ENCODE measurements at places on chromosomes 2 and 18.
A peak's percentile ranks its signal among the peaks of the same experiment; 100 is the strongest.

- peak; percentile 80 for DNase-seq
Observed at GRCh38 chr2:234970477-234970882, 18.7 kb downstream of the SH3BP4 start.

DNA sequence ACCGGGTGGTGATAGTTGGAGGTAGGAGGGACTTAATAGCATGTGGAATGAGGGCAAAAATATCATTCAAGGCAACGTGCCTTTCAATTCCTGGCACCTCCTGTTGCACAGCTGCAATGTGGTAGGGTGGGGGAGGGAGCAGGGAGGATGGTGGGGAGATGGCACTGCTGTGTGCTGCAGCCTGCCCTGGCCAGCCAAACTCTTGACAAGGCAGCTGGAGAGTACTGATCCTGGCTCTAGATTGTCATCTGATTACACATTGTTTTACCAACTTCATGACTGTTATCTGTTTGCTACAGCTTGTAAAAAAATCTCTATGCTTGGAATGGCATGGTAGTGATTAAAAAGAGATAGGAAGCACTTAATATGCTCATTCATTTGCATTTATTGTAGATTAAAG is 47.7 kb downstream of the PLCL1 start:
- no peak for DNase-seq

DNA sequence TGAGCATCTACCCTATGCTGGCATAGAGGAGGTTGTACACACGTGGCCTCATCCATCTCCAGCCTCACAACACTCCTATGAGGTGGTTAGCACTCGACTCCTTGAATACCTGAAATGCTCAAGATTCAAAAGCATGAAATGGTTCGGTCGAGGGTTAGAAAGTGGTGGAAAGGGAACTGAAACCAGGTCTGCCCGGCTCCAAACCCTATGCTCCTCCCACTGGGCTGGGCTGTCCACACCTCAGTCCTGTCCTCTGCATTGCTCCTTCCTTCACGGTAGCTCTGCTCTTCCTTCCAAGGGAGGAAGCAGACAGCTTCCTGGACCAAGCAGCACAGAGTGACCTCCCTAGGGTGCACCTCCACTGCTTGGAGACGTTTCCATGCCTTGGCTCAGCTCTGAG is 565.2 kb upstream of the ID2 start:
- no peak for DNase-seq

DNA sequence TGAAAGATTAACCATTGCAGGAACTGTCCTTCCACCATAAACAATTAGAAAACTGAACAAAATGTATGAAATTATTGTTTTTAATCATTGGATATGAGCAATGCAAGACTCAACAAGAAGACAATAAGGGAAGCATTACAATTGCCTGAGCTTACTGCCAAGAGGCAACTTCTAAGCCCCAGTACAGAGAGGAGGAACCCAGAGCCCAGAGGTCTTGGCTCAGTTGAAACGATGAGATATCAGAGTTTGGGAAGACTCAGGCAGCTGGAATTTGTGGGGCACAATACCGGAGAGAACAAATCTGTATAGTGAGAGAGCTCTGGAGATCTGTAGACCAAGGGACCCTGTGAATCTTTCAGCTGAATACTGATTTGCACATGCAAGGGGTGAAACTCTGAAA is 80.6 kb upstream of the ZFP36L2 start:
- no peak for DNase-seq

DNA sequence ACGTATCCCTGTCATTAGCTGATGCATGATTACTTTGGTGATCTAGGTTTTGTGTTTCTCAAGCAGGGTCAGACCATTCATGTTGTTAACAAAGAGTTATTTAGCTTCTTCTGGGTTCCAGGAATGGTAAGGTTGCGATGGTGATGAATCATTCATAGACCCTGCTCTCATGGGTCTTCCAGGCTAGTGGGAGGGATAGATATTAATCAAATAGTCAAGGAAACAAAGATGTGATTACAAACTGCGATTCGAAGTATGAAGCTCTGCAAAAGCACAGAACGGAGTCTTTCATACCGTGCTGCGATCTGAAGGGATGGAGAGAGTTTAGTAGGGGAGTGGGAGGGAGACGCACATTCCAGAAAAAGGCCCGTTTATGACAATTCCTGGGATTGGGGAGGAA is 42.1 kb downstream of the CAVIN2 start:
- no peak for DNase-seq

DNA sequence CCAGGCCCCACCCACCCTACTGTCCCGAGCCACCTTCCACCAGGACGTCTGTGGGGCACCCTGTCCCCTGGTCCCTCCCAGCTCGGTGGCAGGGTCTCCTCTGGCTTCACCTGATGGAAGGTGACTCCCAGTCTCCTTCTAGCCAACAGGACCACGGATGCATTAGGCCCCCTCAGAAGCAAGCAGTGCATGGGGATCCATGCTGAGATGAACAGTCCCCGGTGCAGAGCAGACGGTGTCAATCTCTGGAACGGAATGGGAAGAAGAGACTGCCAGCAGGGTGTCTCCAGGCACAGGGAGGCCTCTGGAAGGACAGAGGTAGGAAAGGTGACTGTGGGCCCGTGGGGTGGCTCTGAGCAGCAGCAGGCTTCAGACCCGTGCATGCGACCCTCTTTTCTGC is 65.2 kb upstream of the FZD7 start:
- no peak for DNase-seq

GRCh38 chr2:196166876-196167275 is 4.5 kb downstream of the STK17B start:
- peak; percentile 60 for DNase-seq

DNA sequence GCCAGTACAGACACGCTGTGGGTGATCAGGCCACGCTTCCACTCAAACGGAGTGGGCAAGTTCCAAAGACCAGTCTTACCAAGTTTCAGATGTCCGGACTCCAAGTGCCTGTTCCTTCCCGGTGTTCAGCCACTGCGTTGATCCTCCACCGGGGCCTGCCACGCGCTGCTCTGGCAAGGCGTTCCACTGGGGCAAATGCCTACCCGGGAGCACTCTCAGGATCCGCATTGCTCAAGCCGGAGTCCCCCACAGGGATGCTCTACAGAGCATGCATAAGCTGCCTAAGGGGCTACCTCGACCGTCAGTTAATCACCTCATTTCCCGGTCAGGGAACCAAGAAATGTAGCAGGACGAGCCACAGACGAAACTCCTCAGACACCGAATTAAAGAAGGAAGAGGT is 37.0 kb upstream of the CLASP1 start:
- no peak for DNase-seq

GRCh38 chr18:40061086-40061485 is 1893.9 kb upstream of the PIK3C3 start:
- no peak for DNase-seq

GRCh38 chr2:1488181-1488671 is 75.0 kb downstream of the TPO start:
- no peak for DNase-seq

DNA sequence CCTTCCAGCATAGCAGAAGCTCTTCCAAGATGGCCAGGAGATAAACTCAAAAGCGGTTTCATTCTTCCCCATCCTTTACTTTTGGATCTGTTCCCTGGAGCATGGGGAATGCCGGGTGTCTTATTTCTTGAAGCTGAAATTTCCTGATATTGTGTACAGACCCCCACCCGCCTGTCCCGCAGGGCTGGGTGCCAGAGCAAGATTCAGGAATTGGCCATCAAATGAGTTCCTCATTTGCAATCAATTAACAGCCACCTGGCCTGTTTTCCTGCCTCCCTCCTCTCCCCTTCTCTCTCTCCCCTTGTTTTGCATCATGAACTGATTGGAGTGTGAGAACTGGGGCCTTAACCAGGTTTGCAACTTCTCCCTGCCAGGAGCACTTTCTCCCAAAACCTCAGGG is 202.1 kb downstream of the SH3RF3 start:
- DNase-seq = no peak

DNA sequence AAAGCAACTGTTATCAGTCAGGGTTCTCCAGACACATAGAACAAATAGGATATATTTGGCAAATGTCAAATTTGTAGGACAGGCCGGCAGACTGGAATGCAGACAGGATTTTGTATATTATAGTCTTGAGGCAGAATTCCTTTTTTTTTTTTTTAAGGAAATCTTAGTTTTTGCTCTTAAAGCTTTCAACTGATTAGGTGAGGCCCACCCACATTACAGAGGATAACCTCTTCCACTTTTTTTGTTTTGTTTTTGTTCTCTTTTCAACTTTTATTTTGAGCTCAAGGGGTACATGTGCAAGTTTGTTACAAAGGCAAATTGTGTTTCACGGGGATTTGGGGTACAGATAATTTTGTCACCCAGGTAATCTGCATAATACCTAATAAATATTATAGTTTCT is 350.2 kb upstream of the CHAC2 start:
- no peak for DNase-seq

GRCh38 chr18:46418663-46419260 is 238.3 kb downstream of the LOXHD1 start:
- DNase-seq = no peak

DNA sequence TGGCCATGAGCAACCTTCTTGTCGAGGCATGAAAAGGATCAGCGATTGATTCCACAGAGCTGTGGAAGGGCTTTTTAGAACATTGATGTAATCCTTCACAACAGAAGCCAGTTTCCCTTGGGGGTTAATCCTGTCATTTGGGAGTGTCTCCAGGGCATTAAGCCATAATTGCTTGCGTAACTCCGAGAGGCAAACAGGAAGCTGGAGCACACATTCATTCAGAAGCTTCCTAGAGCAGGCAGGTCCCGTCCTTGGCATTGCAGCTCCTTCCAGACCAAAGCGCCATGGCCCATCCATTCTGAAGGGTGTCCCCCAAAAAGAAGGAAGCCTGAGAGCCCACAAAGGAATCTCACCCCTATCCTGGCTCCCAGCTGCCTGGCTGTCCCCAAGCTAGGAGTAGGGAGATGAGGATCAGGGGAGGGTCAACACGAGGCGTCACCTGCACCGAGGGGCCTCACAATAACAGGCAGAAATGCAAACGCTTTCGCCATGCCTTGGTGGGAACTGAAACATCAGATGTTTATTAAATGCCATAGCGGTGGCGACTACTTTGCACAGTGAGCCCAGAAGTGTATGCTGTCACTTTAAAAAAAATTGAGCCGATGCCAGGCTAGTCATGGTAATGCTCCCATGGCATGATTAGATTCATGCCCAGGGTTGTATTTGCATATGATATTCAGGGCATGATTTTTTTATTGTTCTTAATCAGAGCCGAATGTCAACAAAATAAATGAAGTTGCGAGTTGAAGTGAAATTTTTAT is 339.4 kb downstream of the BCL11A start:
- peak; percentile 84 for DNase-seq

DNA sequence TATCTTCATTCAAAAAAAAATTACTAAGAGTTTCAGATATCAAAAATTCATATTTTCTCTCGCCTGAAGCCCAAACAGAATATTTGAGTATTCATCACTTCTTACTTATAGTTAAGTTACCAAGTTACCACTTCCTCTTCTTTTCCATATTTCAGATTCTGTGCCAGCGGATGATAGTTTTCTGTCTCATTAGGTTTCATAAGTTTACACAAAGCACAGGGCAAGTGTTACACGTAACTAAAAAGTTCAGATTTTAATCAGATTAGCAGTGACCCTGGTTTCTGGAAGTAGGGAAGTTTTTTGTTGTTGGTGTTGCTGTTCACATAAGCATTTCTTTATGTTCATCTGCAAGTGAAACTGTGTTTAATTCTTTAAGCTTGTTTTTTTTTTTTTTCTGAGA is 10.2 kb downstream of the AFTPH start:
- no peak for DNase-seq

DNA sequence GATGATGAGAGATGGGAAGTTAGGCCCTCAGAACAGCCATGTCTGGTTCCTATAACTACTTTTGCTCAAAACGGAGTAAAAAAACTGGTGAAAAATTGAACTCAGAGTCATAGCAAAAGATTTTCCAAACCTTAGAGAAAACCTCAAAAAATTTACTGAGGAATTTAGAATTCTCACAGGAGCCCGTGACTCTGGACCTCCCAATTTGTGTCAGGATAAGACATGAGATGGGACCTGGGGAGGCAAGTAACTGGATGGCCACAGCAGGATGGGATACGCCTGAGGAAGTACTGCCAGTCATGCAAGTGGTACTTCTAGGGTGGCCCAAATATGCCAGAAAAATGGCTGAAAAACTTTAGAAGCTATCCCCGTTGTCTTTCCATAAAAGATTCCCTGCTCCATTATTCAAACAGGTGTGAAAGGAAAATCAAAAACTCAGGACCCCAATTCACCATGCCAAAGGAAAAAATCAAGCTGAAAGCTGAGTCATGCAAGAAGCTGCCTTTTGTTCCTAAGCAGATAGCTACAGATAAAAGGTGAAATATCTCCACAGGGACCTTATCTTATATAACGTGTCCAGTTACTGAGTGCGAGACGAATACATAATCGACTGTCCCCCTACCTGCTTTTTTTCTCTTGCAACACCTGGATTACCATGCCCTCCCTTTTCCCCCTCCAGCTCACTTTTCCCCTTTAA is 34.1 kb upstream of the LIPG start:
- DNase-seq = no peak

DNA sequence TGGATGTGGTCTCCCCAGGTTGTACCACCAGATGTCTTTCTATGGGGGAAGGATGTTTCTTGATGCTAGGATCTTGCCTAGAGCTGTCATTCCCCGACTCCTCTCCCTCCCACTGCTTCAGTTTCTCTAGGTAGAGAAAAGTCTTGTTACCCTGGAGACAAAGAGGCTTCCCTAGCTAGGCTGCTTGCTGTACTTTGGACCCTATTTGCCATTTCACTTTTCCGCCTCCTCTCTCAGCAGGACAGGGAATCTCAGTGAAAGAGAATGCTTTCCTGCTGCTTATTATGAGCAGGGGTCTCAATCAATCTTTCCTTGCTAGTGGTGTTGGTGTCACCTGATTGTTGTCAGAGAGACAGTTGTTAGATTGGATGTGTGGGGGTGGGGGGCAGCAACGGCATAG is 818.8 kb upstream of the GYPC start:
- DNase-seq = no peak

DNA sequence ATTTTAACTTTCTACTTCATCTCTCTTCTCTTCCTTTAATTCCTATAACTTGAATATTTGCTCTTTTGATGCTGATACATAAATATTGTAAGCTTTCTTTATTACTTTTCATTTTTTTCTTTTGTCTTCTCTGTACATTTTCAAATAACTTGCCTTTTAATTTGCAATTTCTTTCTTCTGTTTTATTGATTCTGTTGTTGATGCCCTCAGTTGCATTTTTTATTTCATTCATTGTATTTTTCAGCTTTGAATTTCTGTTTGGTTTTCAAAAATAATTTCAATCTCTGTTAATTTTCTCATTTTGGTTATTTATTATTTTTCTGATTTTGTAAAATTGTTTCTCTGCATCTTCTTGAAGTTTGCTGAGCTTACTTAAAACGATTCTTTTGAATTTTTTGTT is 47.0 kb downstream of the AQP4 start:
- no peak for DNase-seq
